ENCODE measurements at places on chromosomes 7 and 10.

- no peak for DNase-seq
- no peak overlapping the region for H3K27ac ChIP-seq
- H3K4me3 ChIP-seq, result no peak overlapping the region
- H3K27me3 ChIP-seq, result no peaks in the 10 kb centered on the region
These were observed 23.6 kb downstream of the INPP5F start for GRCh38 chr10:119749455-119749854.

DNA sequence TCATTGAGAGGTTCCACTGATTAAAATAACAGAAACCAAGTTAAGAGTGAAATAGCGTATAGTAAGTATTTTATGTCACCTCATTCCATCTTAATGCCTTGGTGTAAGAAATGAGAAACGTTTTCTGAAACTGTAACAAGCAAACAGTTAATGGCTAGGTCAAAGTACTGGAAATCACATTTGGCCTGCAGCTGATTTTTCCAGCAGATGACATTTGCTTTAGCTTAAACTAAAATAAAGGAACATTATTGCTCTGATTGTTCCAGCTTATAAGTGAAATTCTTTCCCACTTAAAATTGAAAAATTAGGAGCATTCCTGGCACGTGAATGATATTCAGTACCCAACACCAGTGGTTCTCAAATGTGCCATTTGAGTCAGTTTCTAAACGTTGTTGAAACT lies 213.6 kb upstream of the DPP6 start:
- no peaks in the 10 kb centered on the region for H3K27me3 ChIP-seq
- no peak overlapping the region for H3K4me3 ChIP-seq
- no peaks in the 10 kb centered on the region for H3K4me1 ChIP-seq
- no peak overlapping the region for H3K27ac ChIP-seq
- H3K36me3 ChIP-seq, result no peaks in the 10 kb centered on the region
- DNase-seq, result no peak

DNA sequence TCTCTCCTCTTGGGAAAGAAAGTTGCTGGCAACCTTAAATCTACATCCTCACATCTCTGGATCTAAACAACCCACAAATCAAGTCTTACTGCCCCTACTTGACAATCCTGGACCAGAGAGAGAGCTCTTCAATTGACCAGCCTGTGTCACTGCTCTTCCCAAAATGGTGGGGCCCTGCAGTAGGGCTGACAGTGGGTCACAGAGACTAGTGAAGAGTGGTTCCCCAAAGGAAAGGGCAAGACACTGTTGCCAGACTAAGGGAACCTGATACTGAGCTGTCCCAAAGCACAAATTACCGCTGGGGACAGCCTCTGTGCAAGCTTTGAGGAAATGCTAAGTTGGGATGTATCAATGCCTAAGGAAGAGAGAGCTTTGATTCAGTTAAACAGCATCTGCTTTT lies 4.5 kb upstream of the GPRIN2 start:
- H3K4me1 ChIP-seq, result peaks cover 9% of the 10 kb centered on the region
- no peak overlapping the region for H3K27ac ChIP-seq
- DNase-seq, result no peak
- H3K36me3 ChIP-seq, result peaks cover 13% of the 10 kb centered on the region

- DNase-seq, result no peak
- peaks cover 11% of the 10 kb centered on the region for H3K27me3 ChIP-seq
- no peak overlapping the region for H3K27ac ChIP-seq
- H3K36me3 ChIP-seq, result no peaks in the 10 kb centered on the region
These were observed 119.4 kb upstream of the PRR15 start for GRCh38 chr7:29444267-29444666.

DNA sequence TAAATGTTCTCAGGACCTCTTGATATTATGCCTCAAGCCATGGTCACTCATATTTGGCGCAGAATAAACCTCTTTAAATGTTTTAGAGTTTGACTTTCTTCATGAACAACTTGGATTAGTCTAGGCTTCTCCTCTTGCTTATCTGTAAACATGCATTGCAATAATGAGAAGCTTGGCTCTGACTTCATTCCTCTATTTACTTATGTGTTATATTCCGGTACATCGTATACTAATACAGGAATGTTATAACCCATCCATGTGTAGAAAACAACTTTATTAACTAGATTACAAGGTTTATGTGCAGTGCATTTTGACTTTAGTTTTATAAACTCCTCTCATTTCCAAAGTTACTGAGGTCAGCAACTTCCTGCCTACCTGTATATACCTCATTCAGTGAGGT lies 944.3 kb upstream of the GHITM start:
- H3K4me3 ChIP-seq, result no peak overlapping the region
- H3K27me3 ChIP-seq, result no peaks in the 10 kb centered on the region
- no peak for DNase-seq
- no peaks in the 10 kb centered on the region for H3K4me1 ChIP-seq
- no peaks in the 10 kb centered on the region for H3K36me3 ChIP-seq
- no peak overlapping the region for H3K27ac ChIP-seq

GRCh38 chr7:112444505-112444904 lies 5.8 kb upstream of the IFRD1 start:
- H3K4me3 ChIP-seq, result no peak overlapping the region
- DNase-seq, result no peak
- H3K4me1 ChIP-seq, result peaks cover 14% of the 10 kb centered on the region
- H3K27ac ChIP-seq, result no peak overlapping the region

Data from T-helper 17 cell (primary cell).